Activated B cell treated with CpG ODN at 0.5 μM for 24 hours (primary cell): ENCODE measurements at places on chromosomes 16 and 17.

DNA sequence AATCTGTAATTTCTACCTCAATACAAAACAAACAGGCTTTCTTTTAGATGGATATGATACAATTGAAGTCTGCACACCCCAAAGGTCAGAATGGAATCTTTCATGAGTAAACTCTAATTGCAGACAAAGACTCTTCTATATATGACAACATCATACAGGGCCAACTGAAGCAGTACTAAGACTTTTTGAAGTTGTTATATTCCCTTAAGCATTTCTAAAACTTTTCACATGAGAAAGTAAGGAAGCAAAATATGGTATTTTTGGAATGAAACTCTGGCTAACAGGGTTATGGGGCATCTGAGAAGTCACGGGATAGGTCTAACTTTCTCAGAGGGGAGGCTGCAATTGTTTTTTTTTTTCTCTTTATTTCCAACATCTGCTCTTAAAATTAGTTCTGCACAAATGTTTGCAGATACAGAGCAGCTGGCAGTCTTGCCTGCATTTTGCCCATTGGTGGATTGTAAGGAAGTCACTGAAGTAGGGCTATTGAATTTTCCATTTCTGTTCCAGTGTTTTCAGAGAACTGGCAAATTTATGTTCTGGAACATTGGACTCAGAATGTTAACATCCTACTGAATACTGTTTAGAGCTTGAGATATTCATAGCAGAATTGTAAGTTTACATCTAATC, 59.1 kb downstream of the SSH2 start:
- DNase-seq, result no peak

DNA sequence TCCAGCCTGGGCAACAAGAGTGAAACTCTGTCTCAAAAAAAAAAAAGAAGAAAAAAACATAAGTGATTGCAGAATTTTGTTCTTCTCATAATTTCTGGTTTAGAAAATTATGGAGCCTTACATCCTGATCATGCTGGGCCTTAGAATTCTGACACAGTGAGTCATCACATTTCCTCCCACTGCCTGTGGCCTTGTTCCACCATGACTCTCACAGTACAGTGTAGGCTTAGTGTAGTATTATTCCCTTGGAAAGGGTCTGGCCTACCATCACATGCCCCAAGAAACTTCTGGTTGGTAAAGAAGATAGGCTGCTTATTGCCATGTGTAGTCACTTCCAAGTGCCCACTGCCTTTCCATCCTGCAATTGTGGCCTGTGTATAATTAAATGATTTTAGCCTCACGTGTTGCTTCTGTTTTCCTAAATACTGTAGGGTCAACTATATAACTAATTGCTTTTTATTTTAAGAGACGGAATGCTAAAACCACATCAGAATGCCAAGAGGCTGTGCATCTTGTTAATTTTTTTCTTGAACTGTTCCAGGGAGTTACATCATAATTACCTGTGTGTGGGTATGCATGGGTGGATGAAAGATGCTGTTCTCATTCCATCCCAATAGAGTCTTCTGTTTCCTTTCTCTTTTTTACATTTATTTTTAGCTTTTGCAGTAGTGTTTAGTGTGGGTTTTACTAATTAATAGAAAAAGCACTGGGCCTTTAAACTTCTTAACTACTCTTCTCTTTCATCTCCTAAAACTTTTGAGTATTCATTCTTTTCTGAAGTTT, 25.9 kb downstream of the OGFOD1 start:
- no peak for DNase-seq

DNA sequence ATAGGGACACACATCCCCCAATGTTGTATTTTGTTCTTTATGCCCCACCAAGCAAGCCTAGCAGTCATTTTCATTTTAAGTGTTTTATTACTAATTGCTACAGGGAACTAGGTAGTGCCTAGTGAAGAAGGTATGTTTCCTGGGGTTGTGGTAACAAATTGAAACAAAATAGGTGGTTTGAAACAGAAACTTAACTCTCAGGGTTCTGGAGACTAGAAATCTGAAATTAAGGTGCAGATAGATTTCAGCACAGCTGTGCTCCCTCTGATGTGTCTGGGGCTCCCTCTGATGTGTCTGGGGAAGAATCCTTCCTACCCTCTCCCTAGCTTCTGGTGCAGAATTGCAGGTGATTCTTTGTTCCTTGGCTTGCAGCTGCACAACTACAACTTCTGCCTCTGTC, 390.1 kb downstream of the ZFHX3 start:
- DNase-seq, result no peak

DNA sequence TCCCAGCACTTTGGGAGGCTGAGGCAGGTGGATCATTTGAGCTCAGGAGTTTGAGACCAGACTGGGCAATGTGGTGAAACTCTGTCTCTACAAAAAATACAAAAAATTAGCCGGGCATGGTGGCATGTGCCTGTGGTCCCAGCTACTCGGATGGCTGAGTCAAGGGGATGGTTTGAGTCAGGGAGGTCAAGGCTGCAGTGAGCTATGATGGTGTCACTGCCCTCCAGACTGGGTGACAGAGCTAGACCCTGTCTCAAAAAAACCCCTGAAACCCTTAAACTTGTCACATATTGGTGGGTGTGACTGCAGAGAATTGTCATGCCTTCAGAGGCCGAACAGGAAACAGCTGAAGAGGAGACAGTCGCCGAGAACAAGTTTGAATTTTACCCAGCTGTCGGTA, 13.4 kb downstream of the RPTOR start:
- no peak for DNase-seq

DNA sequence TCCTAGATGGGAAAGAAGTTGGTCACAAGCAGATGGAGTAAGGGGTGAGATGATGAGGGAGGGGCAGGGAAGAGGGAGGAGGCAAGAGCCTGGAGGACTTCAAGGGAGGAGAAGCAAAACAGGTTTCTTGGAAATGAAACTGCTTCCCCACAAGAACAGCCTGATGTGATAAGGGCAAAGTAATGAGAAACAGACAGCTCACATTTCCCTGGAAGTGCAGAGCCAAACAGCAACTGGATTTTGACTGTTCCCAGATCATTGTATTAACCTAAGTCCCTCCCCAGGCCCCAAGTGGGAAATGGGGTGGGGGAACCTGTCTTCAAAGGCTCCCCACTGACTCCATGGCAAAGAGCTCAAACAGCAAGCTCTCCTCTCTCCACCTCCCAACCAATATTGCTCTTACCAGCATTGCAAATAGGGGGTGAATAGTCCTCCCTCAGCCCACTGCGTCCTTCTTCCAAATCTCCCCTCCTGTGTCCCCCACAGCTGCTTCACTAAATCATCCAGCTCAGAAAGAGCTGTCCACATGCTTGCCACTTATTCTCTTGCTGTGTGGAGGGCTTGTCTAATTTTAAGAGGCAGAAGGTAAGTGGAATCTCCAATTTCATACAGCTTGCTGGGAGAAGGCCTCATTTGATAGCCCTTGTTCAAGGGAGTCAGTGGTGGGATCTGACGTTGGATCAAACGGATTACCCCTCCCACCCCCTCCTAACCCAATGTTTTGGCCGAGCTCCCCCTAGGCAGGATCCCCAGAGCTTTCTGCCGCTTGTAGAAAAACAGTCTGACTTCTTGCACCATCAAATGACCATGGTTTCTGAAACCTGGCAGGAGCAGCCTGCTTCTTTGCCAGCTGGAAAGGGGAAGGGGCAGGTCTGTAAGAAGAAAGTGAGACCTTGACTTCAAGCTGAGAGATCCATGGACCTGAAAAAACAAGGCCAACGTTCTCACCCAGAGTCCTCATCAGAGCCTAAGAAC, 56.3 kb upstream of the SMIM36 start:
- DNase-seq, result no peak

DNA sequence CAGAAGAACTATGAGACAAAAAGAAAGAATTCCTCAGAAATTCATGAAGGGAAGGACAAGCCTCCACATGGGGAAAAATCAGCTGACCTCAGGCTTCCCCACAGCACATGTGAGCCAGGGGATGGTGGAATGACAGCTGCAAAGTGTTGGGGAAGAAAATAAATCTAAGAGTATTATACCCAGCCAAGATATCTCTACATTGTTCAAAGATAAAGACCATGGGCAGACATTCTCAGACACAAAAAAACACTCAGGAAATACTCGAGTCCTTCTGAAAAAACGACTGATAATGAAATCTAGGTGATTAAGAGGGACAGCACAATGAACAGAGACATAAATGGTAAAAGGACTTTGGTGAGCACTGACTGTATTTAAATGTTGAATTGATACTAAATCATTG, 3.9 kb downstream of the RAB40B start:
- no peak for DNase-seq

DNA sequence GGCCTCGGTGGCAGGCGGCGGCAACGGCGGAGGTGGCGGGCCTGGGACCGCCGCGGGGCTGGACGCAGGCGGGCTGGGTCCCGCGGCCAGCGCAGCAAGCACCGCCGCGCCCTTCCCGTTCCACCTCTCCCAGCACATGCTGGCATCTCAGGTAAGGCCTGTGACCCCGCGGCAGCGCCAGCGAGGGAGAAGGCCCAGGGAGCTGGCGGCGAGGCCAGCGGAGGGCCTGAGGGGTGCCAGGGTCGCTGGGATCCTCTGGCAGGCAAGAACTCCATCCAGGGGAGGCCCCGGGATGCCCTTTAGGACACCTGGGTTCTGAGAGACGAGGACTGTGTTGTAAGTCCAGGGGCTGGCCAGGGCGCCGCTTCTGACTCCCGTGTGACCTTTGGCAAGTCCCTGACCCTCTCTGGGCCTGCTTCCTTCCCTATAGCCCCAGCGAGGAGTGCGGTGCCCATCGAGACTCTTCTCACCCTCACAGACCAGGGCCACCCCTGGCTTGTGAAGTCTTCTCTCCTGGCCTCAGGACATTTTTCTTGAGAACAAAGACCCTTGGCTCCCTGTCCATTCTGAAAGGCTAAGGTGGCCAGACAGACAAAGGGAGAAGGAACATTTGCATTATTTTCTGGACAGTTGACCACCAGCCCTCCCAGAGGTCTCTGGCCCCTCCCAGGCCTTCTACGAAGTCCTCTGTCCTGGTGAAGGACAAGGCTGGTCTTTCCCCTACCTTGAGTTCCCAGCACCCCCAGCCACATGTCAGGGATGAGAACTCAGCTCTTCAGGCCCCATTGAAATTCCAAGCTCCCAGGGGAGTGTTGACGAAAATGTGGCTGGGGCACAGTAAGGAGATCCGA, 6.3 kb downstream of the TBX2 start:
- no peak for DNase-seq

DNA sequence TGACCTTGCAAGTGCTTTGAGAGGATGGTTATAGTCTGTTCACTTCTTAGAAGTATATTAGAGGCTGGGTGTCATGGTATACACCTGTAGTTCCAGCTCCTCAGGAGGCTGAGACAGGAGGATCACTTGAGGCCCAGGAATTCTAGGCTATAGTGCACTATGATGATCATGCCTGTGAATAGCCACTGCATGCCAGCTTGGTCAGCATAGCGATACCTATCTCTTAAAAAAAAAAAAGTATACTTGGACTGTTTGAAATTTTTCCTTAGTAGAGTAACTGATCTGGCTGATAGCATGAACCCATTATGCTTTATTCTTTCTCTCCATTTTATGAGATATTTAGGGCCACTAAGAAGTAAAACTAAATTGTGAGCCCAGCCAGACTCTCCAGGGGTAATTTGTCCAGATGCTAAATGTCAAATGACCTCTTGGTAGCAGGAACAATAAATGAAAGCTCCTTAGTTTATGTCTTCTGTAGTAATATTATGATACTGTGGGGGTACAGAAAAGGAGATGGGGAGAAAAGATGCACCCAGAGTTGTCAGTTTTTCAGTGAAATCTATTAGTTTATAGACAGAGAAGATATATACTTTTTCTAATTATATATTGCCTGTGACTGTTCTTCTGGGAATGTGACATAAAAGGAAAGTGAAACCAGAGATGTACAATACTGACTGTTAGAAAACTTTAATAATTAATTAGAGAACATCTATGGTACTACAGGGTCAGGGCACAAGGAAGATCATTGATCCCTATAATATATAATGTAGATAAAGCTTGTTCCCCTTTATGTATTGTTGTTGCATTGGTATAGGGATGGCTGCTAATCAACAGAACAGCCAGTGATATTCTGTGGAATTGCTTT, 335.3 kb upstream of the TBX2 start:
- DNase-seq, result no peak

DNA sequence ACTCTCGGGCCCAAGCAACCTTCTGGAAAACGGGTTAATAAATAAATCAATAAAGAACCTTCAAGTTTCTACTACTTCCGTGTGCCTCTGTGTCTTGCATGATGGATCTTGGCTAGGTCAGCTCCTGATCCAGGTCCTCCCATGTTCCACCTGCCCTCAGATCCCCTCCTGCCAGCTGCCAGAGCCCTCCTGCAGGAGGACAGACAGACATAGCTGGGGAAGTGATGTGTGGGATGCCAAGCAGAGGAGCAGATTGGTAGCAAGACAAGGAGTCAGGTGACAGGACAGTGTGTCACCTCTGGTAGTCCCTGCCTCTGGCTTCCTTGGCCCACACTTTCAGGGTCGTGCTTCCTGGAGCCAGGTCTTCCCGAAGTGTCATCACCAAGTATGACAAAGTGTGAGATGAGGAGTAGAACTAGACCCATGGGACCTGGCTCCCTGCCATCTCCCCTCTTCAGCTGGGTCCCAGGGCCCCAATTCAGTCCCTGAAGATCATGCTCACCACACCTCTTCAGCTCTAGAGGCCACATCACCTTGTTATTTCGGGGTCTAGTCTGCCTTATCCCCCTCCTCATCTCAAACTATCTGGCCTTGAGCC, 1.0 kb upstream of the EPN3 start:
- DNase-seq, result no peak

DNA sequence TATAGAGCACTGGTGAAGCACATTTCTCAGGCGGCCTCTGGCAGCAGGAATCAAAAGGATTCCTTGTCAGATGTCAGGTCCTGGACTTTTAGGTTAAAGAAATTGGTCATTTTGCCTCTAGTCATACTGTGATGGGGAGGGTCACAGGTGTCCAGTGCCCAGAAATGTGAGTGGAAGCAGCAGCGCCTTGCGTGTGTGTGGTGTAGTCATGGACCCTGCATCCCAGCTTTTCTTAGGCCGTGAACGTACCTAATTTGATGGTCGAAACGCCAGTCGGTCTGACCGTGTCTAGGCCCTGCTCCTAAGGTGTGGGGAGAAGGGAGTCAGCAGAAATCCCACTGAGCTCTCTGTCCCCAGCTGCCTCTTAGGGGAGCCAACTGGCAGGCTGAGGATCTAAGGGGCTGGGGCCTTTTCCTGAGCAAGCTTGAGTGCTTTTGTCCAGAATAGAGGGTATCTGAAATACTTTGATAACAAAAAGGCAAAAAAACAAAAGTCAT, 32.0 kb downstream of the POLR3E start:
- no peak for DNase-seq

DNA sequence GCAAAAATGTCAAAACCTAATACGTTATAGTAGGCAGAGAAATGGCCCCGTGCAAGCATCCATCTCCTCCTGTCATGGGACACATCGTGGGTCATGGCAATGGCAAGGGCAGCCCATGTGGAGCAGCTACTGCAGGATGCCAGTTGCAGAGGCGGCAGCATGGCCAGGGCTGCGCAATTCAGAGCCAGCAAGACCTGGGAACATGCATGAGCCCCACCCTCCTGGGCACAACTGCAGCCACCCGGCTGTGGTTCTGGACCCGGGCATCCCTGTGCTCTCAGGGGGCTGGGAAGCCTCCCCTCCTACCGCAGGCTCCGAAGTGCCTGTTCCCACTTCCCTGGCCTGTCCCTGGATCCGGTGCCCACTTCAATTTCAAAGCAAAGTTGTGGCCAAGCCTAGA, 203.6 kb downstream of the CPPED1 start:
- DNase-seq, result no peak
